Stimulated activated CD4-positive, alpha-beta T cell treated with anti-CD3 and anti-CD28 coated beads, Interleukin-1b, Interleukin-23, amount 100 ng/mL, for 1 hour (primary cell): ENCODE measurements at places on chromosomes 12 and 14.

DNA sequence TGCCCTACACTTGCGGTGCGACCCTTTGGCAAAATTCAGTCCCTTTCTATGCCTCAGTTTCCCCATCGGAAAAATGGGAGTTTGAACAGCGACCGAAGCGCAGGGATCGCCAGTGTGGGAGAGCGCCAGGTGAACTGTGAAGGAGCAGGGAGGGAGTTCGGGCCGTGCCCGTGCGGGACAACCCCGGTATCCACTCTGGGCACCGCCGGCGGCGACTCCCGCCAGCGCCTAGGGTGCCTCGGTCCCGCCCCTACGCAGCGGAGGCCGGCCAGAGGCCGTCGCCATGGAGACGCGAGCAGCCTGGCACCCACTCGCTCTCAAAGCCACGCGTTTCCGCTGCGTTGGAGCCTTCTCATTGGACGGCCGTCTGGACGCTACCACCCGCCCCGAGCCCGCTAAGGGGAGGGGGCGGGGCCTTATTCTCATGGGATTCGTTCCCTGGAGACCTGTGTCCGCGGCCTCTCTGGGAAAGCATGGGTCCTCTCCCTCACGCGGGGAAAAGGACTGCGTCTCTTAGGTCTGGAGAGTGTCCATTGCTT, 729 bp upstream of the MLEC start:
- peak; percentile 89 for DNase-seq

DNA sequence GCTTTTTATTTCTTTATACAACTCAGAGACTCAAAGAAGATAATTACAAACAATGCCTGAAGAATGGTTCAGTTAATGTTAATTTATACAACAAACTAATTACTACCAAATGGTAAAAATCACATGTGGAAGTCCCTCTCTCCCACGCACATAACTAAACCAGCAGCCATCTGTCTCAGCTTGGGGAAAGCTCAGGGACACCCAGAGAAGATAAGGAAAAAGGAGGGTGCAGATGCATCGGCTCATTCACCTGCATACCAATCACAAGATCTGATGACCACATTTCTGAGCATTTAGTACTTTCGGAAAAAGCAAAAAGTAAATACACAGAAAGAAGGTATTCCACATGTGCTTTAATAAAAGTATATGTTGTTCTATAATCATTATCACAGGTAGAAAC, 136.3 kb downstream of the SOX5 start:
- DNase-seq: no peak

- DNase-seq: no peak
Observed at GRCh38 chr12:60844101-60844500, 1248.3 kb downstream of the SLC16A7 start.

DNA sequence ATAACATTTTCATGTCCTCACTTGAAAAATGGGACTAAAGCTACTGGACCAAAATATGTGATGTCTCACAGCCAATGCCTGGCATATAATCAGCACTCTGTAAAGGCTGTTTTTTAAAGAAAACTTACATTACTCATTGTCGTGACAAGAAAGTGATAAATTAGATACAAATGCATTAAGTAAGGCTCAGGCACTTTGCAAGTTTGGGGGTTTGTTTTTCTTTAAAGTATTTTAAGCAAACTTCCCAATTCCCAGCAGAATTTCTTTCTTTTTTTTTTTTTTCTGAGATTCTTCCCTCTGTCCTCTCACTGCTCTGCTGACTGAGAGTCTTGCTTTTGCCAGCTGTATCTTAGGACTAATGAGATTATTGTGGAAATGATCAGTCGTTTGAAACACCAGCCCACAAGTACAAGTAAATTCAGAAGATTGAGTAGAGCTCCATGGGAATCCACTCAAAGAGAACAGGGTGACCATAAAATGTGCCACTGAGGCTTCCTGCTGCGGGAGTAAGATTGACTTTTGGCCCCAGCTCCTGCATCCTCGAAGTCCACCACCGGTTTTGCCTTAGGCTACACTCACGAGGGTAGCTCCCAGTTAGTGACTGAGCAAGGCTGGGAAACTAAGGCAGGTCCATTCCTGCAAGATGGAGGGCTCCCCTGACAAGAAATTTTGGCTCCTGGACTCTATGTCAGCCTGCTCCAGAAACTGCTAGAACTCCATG, 82.8 kb downstream of the TMTC1 start:
- no peak for DNase-seq

GRCh38 chr12:104551-105081, 38.0 kb downstream of the IQSEC3 start:
- DNase-seq: no peak

- DNase-seq: no peak
Observed at GRCh38 chr14:105419195-105420091, at the start of gene MTA1. MTA1 (plus strand) TSS chr14:105419827; CDS start chr14:105420036, 209 bp downstream.

- DNase-seq: peak; percentile 83
Observed at GRCh38 chr12:47963340-47964040, at the start of gene TMEM106C. TMEM106C (plus strand) TSS chr12:47963596; CDS start chr12:47964237, 641 bp downstream.

GRCh38 chr12:104792570-104792969, 165.5 kb downstream of the SLC41A2 start:
- no peak for DNase-seq

GRCh38 chr12:54195737-54196347, 7.1 kb upstream of the SMUG1 start:
- no peak for DNase-seq
